Hematopoietic multipotent progenitor cell treated with erythropoietin and hydrocortisone succinate and interleukin-3 and kit ligand, for 4 days (in vitro differentiated cells): ENCODE measurements at places on chromosomes 13 and 19.

GRCh38 chr13:43908156-43909126 is 28.7 kb downstream of the LACC1 start:
- peak; percentile 75 for DNase-seq

- no peak for DNase-seq
Measured at GRCh38 chr13:113905942-113906341, 42.1 kb upstream of the GAS6 start.

- peak; percentile 25 for DNase-seq
Measured at GRCh38 chr19:40584007-40584406, 7.3 kb downstream of the SHKBP1 start.

GRCh38 chr19:46862503-46862834 is 1.7 kb downstream of the ARHGAP35 start:
- no peak for DNase-seq

- peak; percentile 9 for DNase-seq
Measured at GRCh38 chr13:83515268-83516015, 366.8 kb downstream of the SLITRK1 start.

GRCh38 chr13:61927648-61928047 is 512.0 kb upstream of the PCDH20 start:
- no peak for DNase-seq

- no peak for DNase-seq
Measured at GRCh38 chr13:67168384-67168783, 61.8 kb downstream of the PCDH9 start.

DNA sequence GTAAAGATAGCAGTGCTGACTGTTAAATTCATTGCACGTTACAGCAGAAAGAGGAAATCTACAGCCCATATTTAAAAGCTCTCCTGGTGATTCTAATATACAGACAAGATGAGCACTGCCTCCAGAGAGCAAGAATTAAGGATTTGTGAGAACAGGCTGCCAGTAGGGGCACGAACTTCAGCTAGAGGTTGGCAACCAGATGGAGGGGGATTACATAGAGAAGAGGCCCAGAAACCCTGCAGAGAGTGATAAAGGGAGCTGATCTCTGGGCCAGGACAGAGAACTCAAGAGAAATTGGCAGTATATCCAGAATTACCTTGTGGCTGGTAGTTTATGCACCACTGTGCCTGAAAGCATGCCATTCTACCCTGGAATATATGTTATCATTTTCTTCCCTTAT is 144.8 kb downstream of the UFM1 start:
- no peak for DNase-seq

- no peak for DNase-seq
Measured at GRCh38 chr19:1360126-1360817, 23.4 kb upstream of the NDUFS7 start.

GRCh38 chr13:113053376-113053775 is 52.2 kb upstream of the F7 start:
- no peak for DNase-seq

DNA sequence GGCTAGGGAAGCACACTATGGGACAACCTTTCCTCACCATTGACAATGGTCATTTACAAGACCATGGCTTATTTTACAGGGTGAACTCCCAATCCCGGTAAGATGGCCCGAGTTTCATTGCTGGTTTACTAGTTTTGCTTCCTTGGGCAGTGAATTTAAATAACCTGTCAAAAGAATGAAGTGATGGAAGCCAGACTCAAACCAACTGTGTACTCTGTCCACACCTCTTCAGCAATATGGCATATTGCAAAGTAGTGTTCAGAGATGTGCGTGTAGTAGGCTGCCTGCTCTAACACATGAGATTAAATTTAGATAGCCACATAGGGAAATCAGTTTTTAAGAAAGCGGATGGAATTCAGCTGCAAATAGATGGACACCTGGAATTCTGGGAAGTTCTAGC is 58.4 kb upstream of the USPL1 start:
- DNase-seq: no peak

GRCh38 chr13:75419656-75420055 is 62.3 kb downstream of the TBC1D4 start:
- no peak for DNase-seq

- DNase-seq: no peak
Measured at GRCh38 chr13:81326913-81327312, 986.0 kb upstream of the SPRY2 start.

GRCh38 chr19:996051-996838 is 4.0 kb upstream of the GRIN3B start:
- DNase-seq: peak; percentile 71

- peak; percentile 48 for DNase-seq
Measured at GRCh38 chr13:34944751-34945150, 2.7 kb downstream of the NBEA start.

DNA sequence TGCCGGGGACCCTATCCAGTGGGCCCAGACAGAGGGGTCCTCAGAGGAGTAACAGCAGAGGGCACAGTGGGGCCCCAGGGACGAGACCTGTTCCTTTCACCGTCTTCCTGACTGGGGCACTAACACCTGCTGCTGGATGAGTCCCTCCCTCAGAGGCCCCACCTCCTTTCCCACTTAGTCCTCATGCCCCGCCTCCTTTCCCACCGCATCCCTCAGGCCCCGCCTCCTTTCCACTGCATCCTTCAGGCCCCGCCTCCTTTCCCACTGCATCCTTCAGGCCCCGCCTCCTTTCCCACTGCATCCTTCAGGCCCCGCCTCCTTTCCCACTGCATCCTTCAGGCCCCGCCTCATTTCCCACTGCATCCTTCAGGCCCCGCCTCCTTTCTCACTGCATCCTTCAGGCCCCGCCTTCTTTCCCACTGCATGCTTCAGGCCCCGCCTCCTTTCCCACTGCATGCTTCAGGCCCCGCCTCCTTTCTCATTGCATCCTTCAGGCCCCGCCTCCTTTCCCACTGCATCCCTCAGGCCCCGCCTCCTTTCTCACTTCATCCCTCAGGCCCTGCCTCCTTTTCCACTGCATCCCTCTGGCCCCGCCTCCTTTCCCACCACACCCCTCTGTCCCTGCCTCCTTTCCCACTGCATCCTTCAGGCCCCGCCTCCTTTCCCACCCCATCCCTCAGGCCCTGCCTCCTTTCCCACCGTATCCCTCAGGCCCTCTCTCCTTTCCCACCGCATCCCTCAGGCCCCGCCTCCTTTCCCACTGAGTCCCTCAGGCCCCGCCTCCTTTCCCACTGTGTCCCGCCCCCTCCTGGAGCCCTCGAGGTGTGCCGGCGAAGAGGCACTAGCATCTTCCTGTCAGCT is 6.7 kb downstream of the SPPL2B start:
- no peak for DNase-seq

GRCh38 chr19:13868663-13869062 is 8.3 kb upstream of the NANOS3 start:
- no peak for DNase-seq

GRCh38 chr19:5719274-5719960 is 529 bp downstream of the LONP1 start:
- peak; percentile 49 for DNase-seq

DNA sequence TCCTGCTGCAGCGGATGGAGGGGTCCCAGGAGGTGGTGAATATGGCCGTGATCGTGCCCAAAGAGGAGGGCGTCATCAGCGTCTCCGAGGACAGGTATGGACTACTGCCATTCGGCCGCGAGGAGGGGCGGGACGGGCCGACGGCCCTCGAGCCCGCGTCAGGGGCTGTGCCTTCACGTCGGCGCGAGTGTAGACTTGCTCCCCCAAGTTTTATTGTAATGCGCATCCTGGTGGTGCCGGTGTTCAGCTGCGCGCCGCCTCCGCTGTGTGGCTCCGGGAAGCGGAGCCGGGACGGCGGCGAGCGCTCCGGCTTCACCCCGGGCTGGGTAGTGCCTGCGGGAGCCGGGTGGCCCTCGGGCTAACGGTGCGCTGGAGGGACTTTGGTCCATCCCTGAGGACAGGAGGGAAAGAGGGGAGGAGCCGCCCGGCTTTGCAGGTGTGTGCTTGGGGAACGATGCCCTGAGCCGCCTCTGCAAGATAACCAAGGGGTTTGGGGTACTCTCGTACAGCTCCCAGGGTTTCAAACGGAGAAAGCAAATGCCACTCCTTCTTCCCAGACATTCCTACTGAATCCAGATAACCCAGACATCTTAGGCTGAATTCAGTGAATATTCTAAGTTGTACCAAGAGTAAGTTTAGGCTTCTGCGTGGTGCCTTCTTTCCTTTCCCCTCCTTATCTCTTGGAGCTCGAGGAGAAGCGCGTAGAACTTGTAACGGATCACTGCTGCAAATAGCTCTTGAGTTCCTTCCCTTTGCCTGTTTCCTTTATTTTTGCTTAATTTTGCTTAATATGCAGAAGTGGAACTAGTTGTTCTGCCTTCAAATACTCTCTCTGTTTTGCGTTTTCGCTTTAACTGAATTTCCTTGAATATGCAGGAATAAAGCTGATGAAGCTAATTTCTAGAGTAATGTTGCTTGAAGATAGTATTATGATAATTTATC is 740 bp downstream of the WDFY2 start:
- peak; percentile 83 for DNase-seq

DNA sequence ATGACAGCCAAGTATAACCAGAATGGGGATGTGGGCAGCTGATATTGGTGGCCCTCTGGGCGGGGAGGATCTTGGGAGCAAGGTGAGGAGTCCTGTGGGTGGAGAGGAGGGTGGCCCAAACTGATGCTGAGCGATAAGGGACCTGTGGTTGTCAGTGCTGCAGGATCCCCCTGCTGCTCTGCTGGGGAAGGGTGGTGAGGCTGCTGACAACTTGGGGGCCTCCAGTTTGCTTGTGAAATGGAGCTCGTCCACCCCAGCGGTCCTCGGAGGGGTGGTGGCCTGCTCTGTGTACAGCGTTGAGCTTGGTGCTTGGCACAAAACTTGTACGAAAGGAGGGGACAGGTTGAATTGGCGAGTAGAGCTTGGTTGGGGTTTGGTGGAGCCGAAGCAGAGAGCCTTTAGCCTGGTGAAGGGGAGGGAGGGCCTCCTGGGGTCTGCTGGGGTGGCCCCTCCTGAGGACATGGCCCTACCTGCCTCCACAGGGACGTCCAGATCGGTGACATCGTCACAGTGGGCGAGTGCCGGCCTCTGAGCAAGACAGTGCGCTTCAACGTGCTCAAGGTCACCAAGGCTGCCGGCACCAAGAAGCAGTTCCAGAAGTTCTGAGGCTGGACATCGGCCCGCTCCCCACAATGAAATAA is 2.9 kb downstream of the RPS11 start:
- DNase-seq: no peak

- peak; percentile 45 for DNase-seq
Measured at GRCh38 chr19:55095260-55096060, 19.8 kb downstream of the EPS8L1 start.

GRCh38 chr19:38417544-38418506 is 8.2 kb downstream of the RASGRP4 start:
- peak; percentile 92 for DNase-seq

GRCh38 chr13:99218969-99219368 is 18.3 kb downstream of the UBAC2 start:
- no peak for DNase-seq

GRCh38 chr13:61391426-61391825 is 24.2 kb downstream of the PCDH20 start:
- DNase-seq: no peak

GRCh38 chr13:97278435-97279411 is 56.6 kb downstream of the MBNL2 start:
- no peak for DNase-seq

DNA sequence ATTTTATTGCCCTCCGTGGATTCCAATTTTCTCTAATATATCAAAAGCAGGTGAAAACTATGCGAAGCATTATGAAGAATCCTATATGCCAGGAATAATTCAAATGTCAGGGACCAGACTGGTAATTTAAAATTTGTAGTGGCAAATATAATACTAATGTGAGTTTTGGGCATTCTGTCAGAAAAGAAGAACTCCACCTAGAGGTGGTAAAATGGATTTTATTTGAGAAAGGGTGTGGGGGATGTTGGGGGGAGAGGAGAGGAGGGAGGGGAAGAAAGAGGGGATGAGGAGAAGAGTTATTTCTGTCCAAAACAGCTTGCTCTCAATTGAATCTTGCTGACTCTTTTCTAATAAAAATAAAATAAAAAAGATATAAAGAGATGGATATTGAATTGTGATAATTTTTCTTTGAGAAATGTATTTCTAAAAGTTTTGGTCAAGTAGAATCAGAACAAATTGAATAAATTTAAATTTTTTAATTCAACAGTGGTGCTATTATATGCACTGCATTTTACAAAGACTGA is 929.3 kb upstream of the SLITRK5 start:
- no peak for DNase-seq

DNA sequence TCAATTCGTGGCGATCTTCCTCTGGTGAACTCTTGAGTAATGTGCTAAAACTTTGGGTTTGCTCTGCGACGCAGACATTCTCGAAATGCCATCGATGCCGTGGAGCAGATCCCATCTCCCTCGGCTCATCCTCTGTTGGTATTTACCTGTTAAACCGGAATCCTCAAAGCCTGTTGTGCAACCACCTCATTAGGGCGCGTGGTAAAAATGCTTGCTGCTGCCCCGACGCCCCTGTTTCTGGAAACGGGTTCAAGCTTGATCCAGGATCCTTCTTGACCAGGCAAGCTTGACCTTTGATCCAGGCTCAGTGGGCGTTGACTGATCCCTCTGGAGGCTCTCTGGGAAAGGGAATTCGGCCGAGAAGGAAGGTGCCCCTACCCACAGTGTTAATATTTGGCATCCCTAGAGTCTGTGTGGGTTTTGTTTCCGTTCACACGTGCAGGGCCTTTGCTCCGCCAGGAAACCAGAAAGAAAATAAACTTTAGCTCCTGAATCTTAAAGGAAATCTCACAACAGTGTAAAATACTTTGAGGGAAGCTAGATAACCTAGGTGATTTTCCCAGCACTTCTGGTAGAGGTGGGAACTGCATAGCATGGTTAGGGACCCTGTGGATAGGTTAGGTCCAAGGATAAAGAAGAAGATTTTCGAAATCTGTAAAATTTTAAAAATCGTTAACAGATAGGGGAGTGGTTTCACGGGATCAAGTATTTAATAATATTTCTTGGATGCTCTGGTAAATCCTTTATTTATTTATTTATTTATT is 1.1 kb downstream of the LSM14A start:
- DNase-seq: peak; percentile 52

GRCh38 chr13:107450931-107451330 is 764.4 kb downstream of the LIG4 start:
- DNase-seq: peak; percentile 81

GRCh38 chr13:75691183-75691582 is 55.1 kb downstream of the LMO7 start:
- no peak for DNase-seq

GRCh38 chr19:15815306-15815705 is at the start of gene OR10H1:
Gene OR10H1, minus strand, starts transcription at chr19:15815664. Its CDS starts 7,627 bp downstream, at chr19:15808037.
- DNase-seq: no peak

DNA sequence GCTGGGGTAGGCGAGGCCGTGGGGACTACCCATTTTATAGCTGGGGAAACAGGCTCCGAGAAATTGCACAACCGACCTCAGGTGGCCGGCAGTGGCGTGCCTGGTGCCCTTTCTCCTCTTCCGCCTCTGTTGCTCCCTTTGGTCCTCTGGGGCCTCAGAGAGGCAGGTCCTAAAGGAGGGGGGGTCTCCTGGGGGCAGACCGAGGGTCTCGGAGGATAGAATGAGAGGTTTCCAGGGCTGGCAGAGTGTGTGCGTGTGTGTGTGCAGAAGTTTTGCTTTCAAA is 11.3 kb downstream of the STX10 start:
- DNase-seq: no peak

- DNase-seq: peak; percentile 76
Measured at GRCh38 chr19:38736413-38737280, 7.6 kb downstream of the CAPN12 start.
